ENCODE measurements at places on chromosomes 2 and 18. TPM values are rescaled to one million over a fixed set of nuclear protein-coding genes. Genes with fewer than 3 reads are reported as not detected.

DNA sequence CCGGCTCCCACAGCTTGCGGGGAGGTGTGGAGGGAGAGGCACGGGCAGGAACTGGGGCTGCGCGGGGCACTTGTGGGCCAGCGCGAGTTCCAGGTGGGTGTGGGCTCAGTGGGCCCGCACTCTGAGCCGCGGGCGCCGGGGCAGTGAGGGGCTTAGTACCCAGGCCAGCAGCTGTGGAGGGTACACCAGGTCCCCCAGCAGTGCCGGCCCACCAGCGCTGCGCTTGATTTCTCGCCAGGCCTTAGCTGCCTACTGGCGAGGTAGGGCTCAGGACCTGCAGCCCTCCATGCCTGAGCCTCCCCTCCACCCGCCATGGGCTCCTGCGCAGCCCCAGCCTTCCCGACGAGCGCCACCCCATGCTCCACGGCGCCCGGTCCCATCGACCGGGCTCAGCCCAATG, 337.9 kb upstream of the ACVR2A start:
- no peaks in the 10 kb centered on the region for H3K27me3 ChIP-seq
- H3K4me3 ChIP-seq, result no peak overlapping the region
- DNase-seq, result no peak
- H3K27ac ChIP-seq, result no peak overlapping the region
- H3K36me3 ChIP-seq, result no peaks in the 10 kb centered on the region

ERCC3 gene
- total RNA-seq, result 13.5 TPM

CCT7 gene
- 115 TPM for total RNA-seq

SLC23A3 gene
- total RNA-seq, result 2.5 TPM

GRCh38 chr2:25098670-25099486, 57.0 kb downstream of the EFR3B start:
- H3K36me3 ChIP-seq, result no peaks in the 10 kb centered on the region
- DNase-seq, result no peak
- no peaks in the 10 kb centered on the region for H3K27me3 ChIP-seq
- H3K4me3 ChIP-seq, result no peak overlapping the region
- no peaks in the 10 kb centered on the region for H3K4me1 ChIP-seq
- H3K27ac ChIP-seq, result peak overlapping the region; percentile 26

GRCh38 chr2:204108781-204109295, 172.3 kb downstream of the ICOS start:
- no peak overlapping the region for H3K27ac ChIP-seq
- H3K4me3 ChIP-seq, result no peak overlapping the region
- no peak for DNase-seq
- H3K4me1 ChIP-seq, result no peaks in the 10 kb centered on the region
- H3K36me3 ChIP-seq, result no peaks in the 10 kb centered on the region
- H3K27me3 ChIP-seq, result no peaks in the 10 kb centered on the region

- DNase-seq, result no peak
- no peak overlapping the region for H3K4me3 ChIP-seq
- H3K27ac ChIP-seq, result peak overlapping the region; percentile 65
- no peaks in the 10 kb centered on the region for H3K4me1 ChIP-seq
- H3K36me3 ChIP-seq, result no peaks in the 10 kb centered on the region
Observed at GRCh38 chr18:58097907-58098166, 53.8 kb downstream of the NEDD4L start.

- no peaks in the 10 kb centered on the region for H3K36me3 ChIP-seq
- no peak overlapping the region for H3K27ac ChIP-seq
- no peak for DNase-seq
- H3K27me3 ChIP-seq, result no peaks in the 10 kb centered on the region
- no peak overlapping the region for H3K4me3 ChIP-seq
Observed at GRCh38 chr2:159217676-159218075, 68.8 kb downstream of the WDSUB1 start.

TSGA10 gene
- 2.4 TPM for total RNA-seq

GRCh38 chr18:47830772-47831171, 99.7 kb downstream of the SMAD2 start:
- no peak for DNase-seq
- H3K36me3 ChIP-seq, result no peaks in the 10 kb centered on the region
- no peaks in the 10 kb centered on the region for H3K27me3 ChIP-seq
- no peak overlapping the region for H3K27ac ChIP-seq
- H3K4me3 ChIP-seq, result no peak overlapping the region

DNA sequence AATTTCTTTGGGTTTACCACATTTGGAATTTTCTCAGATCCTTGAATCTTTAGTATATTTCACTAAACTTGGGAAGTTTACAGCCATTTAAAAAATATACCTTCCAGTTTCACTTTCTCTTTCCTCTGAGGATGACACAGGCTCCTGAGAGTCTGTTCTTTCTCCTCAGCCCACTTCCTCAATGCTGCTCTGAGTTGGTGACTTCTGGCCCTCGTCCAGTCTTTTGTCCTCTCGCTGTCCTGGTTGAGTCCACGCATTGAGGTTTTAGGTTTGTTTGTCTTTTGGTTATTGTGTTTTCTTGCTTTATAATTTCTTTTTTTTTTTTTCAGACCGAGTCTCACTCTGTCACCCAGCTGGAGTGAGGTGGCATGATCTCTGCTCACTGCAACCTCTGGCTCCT, 40.7 kb upstream of the GALR1 start:
- no peak for DNase-seq
- H3K4me1 ChIP-seq, result peaks cover 15% of the 10 kb centered on the region
- H3K27ac ChIP-seq, result peak overlapping the region; percentile 61
- no peaks in the 10 kb centered on the region for H3K36me3 ChIP-seq

DNA sequence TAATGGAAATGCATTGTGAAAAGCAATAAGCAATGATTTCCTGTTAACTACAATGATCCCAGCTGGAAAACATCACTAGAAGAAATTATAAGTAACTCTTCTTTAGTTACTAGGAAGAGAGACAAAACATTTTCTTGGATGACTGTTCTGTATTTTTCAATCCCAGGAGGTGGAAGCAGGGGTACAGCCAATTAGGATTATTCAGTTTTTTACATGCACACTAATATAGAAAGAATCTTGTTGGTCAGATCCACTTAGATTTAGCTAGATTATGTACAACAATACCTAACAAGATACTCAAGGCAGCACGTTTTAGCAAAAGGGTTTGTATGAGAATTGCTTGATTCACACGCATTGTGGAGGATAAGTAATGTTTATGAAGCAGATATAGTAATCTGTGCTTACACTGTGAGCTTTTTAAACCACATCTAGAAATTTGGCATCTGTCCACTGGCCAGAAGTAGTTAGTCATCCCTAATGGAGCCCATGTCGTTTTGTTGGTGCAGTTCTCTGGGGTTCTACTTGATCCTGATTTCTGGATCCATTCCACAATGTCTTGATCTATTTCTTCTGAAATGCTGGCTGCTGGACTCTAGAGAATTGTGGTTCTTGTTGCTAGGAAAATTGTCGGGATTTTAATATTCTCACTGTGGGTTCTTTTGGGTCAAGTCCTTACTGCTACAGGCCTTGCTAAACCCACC, 199.7 kb downstream of the ADCYAP1 start:
- H3K27ac ChIP-seq, result no peak overlapping the region
- DNase-seq, result no peak
- H3K27me3 ChIP-seq, result no peaks in the 10 kb centered on the region
- H3K36me3 ChIP-seq, result no peaks in the 10 kb centered on the region
- no peak overlapping the region for H3K4me3 ChIP-seq

DNA sequence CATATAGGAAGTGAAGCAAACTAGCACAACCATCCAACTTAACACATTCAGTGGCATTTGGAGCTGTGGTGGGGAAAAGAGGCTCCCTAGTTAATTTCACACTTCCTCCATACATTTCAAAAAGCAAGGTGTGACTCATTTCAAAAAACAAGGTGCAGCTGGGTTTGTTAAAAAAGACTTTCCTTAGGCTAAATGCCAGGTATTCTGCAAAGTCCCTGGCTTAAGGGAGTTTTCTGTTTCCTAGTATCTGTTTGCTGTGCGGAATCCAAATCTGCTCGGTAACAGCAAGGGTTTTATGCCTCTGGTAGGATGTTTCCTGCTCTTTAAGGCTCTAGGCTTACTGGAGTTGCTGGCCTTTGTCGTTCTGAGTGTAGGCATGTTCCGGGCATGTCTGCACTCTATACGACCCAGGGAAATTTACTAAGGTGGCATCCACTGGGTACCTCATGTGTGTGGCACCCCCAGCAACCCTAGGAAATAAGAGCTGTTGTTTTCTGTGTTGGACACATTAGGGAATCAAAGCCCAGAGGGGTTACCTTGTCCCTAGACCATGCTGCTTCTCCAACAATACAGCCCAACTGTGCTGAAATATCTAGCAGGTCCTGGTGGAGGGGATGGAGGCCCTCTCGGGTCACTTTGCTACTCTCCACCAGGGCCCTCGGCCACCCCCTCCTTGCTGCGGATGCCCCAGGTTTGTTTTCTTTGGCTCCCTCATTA, 634 bp upstream of the MSGN1 start:
- no peaks in the 10 kb centered on the region for H3K36me3 ChIP-seq
- DNase-seq, result no peak
- no peaks in the 10 kb centered on the region for H3K27me3 ChIP-seq
- H3K4me3 ChIP-seq, result no peak overlapping the region

DNA sequence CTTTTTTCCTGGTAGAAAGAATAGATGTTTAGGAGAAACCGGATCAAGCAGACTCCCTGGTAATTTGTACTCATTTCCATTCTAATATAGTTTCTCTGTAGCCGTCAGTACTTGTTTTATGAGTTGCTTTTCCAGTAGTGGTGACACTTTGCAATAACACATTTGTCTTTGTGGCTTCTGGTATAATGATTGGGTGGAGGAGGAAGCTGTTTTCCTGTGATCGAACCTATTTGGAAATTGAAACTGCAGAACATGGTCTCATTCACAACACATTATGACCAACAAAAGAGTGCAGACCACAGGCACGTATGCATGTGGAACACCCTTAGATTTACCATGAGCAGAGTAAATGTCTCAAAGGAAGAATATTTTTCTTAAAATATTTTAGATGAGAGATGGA, 7.6 kb upstream of the SERPINB12 start:
- H3K27ac ChIP-seq, result no peak overlapping the region
- no peaks in the 10 kb centered on the region for H3K27me3 ChIP-seq
- H3K4me1 ChIP-seq, result no peaks in the 10 kb centered on the region
- no peaks in the 10 kb centered on the region for H3K36me3 ChIP-seq
- no peak overlapping the region for H3K4me3 ChIP-seq
- no peak for DNase-seq

RPRD1A gene
- 18.8 TPM for total RNA-seq

- DNase-seq, result no peak
- H3K4me1 ChIP-seq, result peaks cover 4% of the 10 kb centered on the region
- H3K27me3 ChIP-seq, result no peaks in the 10 kb centered on the region
- H3K4me3 ChIP-seq, result no peak overlapping the region
Observed at GRCh38 chr2:233855345-233855744, 1.0 kb upstream of the HJURP start.

TNFRSF11A gene
- 0.27 TPM for total RNA-seq

TMEM169 gene
- total RNA-seq, result 0.70 TPM

Data from right lobe of liver (tissue), 6 donors.